ENCODE measurements at places on chromosomes 2 and 18.

DNA sequence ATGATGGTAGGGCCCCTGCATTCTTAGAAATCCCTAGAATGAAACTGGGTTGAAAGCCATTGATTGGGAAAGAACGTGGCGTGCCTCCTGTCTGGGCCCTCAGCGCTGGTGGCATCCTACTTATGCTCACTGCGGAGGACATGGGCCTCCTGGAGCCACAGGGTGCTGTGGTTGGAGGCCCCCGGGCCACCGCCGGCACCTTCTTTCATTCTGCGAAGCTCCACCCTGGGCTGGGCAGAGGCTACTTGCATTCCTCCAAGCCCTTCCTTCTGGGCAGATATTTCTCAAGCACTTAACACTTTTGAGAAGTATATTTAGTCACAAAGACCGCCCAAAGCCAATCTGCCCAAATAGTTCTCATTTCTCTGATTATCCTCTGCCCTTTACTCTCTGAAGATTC, 311.9 kb downstream of the MYCN start:
- DNase-seq = no peak

DNA sequence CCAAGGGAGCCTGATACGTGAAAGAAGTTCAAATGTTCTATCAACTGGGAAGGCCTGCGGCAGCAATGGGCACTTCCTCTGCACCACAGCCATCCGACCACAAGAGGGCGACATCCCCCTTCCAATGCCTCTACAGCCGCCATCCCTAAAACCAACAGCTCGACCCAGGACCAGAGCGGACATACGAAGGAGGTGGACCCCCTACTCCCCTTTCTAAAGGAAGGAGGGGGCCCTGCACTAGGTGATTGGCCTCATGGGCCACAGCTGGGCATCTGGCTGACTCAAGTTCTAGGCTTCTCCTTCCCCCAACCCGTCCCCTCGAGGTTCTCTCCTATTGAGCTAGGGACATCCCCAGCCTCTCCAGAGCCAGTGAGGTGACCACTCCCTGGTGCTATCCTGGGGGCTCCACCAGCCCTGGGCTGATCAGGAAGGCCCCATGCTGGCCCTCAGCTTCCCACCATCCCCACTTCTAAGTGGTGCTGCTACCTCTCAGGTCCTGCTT, 217.2 kb downstream of the TNS1 start:
- DNase-seq = no peak

- DNase-seq = no peak
Observed at GRCh38 chr18:28177828-28178635, 1.1 kb upstream of the CDH2 start.

DNA sequence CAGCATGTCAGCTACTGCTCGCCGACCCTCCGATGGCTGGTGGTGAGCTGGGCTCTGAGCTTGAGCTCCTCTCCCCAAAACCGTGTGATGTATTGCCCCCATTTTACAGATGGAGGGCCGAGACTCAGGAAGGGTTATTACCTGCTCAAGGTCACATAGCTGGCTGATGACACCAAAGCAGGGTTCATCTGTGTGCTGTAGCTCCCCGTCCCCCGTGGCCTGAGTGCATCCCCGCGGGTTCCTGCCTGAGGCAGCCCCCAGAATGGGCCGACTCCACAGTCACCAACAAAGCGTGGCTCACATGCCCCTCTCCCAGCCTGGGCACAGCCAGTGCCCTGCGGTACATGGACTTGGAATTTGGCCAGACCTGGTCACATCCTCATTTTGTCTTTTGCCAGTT, 198.6 kb downstream of the TFCP2L1 start:
- no peak for DNase-seq

- DNase-seq = no peak
Observed at GRCh38 chr2:232367016-232367415, 11.5 kb upstream of the ALPP start.

GRCh38 chr18:58922995-58923394, 58.3 kb downstream of the ZNF532 start:
- DNase-seq = no peak

DNA sequence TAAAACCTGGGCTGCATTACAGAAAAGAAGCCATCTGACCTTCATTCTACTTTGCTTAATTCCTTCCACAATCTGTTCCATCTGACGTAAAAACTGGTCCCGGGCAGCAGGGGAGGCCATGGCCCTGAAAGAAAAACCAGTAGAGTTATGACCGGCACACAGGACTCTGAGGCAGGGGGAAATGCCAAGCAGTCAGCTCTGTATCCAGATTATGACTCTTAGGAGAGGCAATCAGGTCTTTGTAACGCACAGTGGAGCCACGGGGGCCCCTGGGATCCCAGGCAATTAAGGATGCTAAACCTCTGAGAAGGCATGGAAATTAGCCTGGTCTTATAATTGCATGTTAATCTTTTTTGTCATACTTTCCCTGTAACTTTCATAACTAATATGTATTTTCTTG, 78.4 kb downstream of the CCDC93 start:
- DNase-seq = no peak

DNA sequence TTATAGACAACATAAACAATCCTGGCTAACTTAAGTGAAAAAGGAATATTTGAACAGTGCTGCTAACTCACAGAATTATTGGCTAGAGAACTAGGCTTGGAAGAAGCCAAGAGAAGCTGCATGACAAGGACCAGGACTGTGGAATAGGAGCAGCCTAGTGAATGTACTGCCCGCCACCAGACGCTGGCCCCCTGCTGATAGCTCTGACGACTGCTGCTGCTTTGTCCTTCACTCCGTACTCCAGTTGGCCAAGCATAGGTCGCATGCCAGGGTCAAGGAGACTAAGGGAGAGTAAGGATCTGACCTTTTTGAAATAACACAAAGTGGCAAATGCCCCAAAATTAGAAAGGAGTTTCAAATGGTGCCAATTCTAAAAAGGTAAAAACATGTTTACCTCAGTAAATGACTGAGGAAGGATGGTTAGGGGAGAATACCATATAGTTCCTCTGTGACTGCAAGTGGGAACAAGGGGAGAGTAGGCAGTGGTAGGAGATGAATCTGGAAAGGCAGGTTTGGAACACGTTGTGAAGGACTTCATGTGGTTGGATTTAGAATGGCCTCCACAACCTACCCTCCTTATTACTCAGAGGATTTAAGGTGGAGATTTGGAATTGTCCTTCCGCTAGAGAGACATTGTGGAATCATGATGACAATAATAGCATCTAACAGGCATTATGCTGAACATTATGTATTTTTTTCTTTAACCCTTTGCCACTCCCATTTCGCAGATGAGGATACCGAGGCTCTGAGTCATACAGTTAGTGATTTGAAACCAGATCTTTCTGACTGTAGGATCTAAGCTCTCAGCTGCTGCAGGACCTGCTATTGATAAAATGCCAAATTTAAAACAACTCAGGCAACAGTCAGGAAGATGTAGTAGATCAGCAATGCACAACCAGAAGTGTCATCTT, 19.5 kb downstream of the STRADB start:
- DNase-seq = peak; percentile 68

- DNase-seq = no peak
Observed at GRCh38 chr2:217064234-217065011, 204.6 kb upstream of the TNP1 start.

DNA sequence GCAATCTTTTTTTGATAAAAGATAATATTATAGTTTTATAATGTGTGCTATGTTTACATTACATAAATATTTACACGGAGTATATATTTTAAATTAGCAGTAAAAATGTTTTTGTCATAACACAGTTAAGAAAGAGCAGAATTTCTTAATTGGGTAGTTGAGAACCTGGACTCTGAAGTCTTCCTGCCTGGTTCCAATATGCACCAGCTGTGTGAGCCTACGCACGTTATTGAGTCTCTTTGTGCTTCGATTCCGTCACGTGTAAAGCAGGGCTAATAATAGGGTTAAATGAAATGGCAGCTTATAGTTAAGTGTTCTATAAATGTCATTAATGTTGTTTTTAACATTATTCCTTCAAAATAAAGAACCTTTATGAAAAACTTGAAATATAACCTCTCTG, 1.2 kb upstream of the CCDC88A start:
- DNase-seq = no peak

GRCh38 chr2:232484628-232485347, 2.8 kb downstream of the ECEL1 start:
- DNase-seq = no peak

DNA sequence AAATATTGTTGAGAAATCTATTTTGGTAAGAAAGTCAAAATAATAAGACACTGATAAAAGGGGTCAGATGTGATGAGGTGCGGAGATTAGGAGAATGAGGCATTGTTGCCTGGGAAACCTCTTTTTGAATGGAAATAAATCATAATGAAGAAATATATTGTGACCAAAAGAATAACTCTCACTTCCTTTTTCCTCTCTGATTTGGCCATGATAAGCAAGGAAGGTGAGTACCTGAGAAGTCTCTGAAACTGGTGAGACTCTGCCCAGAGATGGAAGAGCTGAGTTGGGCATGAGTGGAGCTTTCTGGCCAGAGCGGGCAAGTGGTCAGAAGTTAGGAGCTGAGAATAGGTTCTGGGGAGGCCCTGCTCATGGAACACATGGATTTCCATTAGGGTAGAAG, 11.8 kb downstream of the LAMA3 start:
- no peak for DNase-seq

GRCh38 chr2:28338831-28339321, 53.8 kb upstream of the FOSL2 start:
- DNase-seq = peak; percentile 52

GRCh38 chr2:67991456-67991855, 71.3 kb downstream of the C1D start:
- DNase-seq = no peak

DNA sequence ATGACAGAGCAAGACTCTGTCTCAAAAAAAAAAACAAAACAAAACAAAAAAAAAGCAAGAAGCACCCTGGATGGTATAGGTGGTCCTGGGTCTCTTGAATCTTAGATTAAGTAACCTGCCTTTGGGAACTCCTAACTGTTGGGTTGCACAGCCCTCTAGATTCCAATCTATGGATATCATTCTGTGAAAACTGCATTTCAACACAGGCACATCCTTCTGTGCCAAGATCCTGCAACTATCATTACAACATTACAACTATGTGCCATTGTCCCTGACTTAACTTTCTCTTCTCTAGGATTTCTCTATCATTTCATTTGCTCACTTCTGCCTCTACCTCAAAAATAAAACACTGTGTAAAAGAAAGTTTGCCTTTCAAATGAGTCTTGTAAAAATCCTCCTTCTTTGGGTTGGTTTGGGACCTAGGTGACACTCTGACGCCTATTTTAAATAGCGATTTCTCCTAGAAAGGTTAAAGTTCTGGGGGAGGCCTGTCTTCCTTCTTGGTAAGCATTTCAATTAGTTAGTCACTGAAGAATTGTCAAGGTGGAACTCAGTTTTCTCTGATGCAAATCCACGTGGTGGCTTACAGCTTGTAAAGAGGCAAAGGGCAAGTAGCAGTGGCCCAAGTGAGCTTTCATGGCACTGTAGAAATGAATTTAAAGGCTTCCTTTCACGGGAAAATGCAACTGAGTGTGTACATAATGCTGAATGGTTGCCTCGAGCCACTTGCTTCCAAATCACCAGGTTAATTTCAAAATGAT, 9.2 kb downstream of the LGALSL start:
- no peak for DNase-seq

DNA sequence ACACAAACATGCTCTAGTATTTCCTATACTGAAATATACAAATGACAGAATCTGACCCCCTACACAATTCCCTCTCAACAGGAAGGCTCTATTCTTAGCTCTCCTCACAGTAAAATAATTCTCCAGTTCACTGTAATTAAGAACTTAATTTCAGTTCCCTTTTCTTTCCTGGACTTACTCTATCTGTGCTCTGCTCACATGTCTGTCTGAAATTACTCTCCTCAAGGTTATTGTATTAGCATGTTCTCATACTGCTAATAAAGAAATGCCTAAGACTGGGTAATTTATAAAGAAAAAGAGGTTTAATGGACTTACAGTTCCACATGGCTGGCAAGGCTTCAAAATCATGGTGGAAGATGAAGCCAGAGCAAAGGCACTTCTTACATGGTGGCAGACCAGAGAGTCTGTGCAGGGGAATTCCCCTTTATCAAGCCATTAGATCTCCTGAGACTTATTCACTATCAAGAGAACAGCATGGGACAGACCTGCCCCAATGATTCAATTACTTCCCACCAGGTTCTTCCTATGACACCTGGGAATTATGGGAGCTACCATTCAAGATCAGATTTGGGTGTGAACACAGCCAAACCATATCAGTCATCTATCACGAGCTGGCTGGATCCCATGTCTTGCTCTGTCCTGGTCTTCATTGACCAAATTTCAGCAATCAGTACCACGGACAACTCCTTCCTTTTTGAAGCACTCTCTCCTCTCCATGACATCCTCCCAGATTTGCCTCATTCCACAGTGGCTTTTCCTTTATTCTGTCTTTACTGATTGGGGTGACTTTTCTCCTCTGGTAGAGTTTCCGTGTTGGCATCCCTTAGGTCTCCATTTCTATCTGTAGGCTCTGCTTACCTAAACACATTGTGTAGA, 110.9 kb downstream of the GALR1 start:
- DNase-seq = no peak

GRCh38 chr2:128008074-128008672, 19.7 kb downstream of the SAP130 start:
- no peak for DNase-seq

DNA sequence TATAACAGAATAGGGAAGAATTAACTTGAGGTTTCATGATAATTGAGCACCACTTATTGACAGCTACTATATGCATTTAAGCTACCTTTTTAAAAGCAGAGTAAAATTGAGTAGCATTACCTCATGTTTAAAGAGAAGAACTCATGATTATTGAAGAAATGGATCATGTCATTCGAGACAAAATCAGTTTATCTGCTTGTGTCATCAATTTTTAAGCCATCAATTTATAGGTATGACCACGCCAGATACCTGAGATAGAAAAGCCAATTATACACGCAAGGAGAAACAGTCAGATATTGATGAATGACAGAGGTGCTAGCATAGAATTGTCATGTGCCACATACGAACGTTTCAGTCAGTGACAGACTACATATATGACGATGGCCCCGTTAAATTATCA, 28.4 kb downstream of the DSG2 start:
- DNase-seq = no peak

- peak; percentile 20 for DNase-seq
Observed at GRCh38 chr2:177393203-177393755, 706 bp downstream of the AGPS start.

GRCh38 chr18:50563376-50563775, 3.5 kb downstream of the MAPK4 start:
- DNase-seq = no peak

- peak; percentile 49 for DNase-seq
Observed at GRCh38 chr2:88753833-88754584, 62.5 kb downstream of the RPIA start.

GRCh38 chr18:31426871-31427406, 20.6 kb upstream of the DSG3 start:
- no peak for DNase-seq

- DNase-seq = no peak
Observed at GRCh38 chr2:229620289-229620688, 94.1 kb downstream of the DNER start.

GRCh38 chr2:64866797-64867196, 122.4 kb upstream of the SLC1A4 start:
- DNase-seq = no peak

Measured in foreskin keratinocyte (primary cell).